AG09319 (cell line): ENCODE measurements at places on chromosomes 5 and 9.

GRCh38 chr9:123011380-123011779 is 22.1 kb upstream of the GPR21 start:
- DNase-seq, result no peak

DNA sequence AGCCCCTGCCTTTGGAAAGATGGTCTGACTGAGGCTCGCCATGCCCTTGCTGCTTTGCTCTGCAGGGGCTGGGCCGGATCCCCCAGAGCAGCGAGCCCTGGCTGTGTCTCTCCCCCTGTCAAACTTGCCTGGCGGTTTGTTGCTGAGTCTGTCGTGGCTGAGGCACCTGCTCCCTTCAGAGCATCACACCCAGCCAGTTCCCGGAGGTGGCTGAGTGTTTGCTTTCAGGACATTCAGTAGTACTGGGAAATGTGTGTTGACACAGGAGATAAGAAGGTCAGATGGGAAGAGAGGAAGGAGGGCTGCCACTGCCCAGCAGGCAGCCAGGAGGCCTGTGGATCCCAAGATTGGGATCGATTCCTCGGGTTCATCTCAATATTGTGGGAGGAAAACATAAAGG is 62.9 kb downstream of the GADD45G start:
- DNase-seq, result no peak

GRCh38 chr5:142976861-142977260 is 206.7 kb downstream of the ARHGAP26 start:
- no peak for DNase-seq

- no peak for DNase-seq
Observed at GRCh38 chr9:26406676-26407075, 485.9 kb downstream of the CAAP1 start.
